ENCODE measurements at places on chromosomes 2 and 18.
A peak's percentile ranks its signal among the peaks of the same experiment; 100 is the strongest.

- DNase-seq: no peak
Observed at GRCh38 chr2:122960759-122961641, 1064.1 kb upstream of the CNTNAP5 start.

DNA sequence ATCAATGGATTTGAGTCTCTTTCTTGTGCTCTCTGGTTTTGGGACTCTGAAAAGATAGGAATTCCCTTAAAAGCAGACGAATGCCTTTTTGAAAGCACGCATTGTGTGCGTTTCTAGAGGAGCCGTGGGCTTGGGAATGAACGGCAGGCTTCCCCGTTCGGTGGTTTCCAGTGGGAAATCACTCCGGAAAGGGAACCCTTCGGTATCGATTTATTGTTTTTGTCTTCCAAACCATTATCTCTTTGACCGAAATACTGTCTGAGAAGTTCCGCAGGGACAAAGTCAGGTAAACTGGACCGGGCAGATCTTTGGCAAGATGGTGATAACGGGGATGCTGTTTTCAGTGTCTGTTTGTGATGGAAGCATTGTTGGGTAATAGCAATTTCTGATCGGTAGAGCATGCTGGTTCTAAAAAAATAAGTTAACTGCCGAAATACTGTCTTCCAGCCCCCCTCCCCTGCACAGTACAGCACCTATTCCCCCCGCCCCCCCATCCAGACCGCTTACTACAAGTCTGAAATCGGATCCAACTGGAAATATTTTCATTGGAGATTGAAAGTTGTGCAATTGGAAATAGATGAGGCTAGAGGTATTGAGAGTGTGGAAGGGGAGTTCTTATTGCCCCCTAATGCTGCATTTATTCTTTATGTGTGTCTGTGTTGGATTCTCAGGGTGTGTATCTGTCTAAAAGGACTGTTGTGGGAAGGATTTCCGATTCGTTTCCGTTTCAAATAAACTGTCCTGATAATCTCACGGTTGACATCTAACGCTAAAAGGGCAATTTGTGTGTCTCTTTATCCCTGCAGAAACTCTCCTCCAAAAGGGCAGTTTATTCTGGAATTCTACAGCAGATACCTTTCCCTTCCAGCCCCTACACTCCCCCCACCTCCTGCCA is 635 bp downstream of the SETBP1 start:
- DNase-seq: no peak

DNA sequence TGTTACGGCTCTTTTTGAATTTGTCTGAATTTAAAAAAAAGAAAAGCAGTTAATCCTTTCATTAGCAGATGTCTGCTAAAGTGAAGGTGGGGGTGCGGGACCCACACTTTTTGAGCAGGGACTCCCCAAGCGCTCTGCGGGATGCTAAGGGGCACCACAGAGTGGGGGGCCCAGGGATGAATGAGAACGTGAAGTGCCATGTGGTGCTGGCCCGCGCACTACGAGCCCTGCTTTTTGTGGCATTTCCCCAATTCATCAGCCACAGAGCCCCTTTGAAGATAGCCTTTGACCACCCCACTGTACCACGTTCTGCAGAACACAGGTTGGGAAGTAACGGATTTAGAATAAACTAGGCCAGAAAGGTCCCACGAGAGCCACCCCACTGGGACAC is 28.6 kb downstream of the HS1BP3 start:
- no peak for DNase-seq

DNA sequence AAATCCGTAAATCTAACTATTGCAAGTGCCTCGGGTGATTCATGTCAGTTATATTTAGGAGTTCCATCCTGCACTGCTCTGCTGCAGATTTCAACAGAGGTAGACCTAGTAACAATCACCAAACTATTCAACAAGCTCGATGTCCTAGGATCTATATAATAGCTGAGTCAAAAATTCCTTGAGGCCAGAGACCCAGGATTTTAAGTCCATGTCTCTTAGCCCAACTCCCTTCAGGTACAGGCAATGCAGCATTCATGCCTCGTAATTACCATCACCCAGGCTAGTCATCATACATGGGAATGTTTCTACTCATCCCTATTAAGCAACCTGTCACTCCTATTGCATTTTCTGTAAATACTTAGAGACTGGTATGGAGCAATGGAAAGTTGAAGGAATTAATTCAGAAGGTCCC is 729 bp downstream of the TM4SF20 start:
- no peak for DNase-seq

GRCh38 chr2:67295851-67296250 is 101.3 kb upstream of the ETAA1 start:
- no peak for DNase-seq

- DNase-seq: no peak
Observed at GRCh38 chr18:23824669-23825068, 135.4 kb downstream of the LAMA3 start.

DNA sequence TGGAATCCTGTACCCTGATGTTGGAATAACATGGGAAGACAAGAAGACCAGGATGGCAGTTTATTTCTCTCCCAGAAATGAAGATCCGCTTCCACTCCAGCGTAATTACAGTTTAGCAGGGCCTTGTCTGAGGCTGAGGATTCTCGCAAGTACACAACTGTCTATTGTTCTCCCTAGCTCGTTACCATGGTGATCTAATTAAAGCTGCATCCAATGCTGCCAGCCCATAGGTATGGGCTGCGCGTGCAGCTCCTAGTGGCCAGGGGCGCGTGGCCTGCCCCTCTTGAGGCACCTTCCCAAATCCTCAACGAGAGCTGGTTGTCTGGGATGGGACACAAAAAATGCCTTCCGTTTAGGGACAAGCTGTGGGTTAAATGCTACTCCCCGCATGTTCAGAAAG is 344.9 kb downstream of the CYRIA start:
- no peak for DNase-seq

DNA sequence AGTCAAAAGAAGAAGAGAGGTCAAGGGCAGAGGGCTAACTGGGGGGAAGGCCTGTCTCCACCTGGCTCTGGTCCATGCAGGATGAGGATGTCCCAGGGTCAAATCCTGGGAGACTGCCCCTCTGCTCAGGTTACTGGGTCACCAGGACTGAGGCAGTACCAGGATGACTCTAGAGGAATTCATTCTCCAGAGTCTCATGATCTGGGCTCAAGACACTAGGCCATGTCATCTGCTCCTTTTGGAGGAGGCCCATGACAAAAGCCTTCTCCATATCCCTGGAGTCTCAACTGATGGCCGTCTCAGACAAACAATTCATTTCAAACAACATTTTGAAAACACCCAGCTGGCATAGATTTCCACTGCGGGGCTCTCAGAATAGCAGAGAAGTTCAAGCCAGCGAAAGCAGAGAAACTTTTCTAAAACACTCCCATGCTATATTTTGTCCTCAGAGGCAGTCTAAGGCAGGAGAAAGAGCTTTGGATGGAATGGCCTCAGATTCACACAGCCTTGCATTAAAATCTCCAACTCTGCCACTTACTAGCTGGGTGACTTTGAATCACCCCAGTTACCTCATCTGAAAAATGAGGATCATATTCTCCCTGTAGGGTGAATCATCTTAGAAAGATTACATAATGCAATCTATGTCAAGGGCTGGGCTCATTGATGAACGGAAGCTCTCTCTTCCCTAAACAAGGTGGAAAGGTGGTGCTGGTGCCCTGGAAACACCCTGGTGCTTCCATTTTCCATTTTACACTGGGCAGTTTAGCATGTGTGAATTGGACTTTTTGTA is 48.8 kb upstream of the LCLAT1 start:
- DNase-seq: no peak

GRCh38 chr18:40832362-40832761 is 1122.7 kb upstream of the PIK3C3 start:
- DNase-seq: no peak

DNA sequence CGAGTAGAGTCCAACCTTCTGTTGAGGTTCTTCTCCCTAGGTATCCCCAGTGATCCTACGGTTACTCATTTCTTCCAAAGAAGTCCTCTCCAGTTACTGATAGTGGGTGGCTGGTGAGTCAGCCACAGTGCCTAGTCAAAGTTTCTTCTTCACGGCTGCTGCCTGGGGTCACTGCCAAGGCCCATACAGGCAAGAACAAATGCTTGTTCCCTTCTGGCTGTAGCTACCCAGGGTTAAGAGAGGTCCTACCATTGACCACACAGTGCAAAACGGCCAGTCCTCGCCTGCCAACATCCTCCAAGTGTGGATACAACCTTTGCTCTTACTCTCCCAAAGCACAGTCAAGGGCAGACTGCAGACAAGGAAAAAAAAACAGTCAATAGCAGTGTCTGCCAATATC is 2.9 kb upstream of the PTPN4 start:
- no peak for DNase-seq

DNA sequence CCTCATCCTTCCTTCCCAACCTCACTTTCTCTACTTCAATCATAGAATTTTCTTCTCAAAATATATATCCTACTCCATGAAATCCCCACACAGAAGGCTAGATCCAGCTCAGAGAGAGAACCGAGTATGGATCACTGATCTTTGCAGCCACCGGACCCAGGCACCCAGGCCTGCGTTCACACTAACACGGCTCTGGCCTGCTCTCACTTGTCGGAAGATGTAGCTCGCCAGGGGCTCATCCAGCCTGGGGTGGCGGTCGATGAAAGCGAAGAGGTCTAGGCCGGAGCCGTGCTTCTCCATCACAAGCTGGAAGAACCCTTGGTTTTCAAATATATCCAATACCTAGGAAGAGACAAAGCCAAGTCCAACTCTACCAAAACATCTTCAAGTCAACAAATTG is 12.7 kb upstream of the MTERF4 start:
- DNase-seq: no peak

DNA sequence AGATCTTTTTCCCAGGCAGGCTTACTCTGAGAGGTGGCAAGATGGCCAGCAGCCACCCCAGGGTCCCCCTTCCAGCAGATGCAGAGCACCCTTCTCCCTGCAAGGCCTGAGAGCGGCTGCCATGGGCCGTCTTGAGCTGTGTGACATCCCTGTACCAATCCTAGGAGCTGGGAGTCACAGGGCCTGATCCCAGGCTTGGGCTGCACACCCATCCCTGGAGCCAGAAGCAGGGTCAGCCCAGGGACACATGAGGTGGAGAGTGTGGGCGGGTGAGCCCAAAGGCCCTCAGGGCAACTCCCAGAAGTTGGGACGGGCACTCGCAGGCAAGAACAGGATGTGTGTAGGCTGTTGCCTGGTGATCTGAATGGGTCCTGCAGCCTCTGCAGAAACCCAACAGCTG is 40.5 kb downstream of the CROCC2 start:
- no peak for DNase-seq

GRCh38 chr2:169815849-169816248 is 8.9 kb downstream of the METTL5 start:
- DNase-seq: no peak

- DNase-seq: no peak
Observed at GRCh38 chr2:105793196-105793975, 48.7 kb downstream of the NCK2 start.

- no peak for DNase-seq
Observed at GRCh38 chr2:65579506-65580235, 147.3 kb upstream of the SPRED2 start.

- no peak for DNase-seq
Observed at GRCh38 chr2:64440843-64441242, 13.1 kb upstream of the LGALSL start.

GRCh38 chr18:22974001-22974400 is 40.9 kb downstream of the RBBP8 start:
- no peak for DNase-seq

GRCh38 chr18:79987566-79987965 is 797 bp downstream of the TXNL4A start:
- no peak for DNase-seq

GRCh38 chr2:233353769-233354499 is at the start of gene DGKD:
TSS of gene DGKD (plus strand) at chr2:233354494. CDS start at chr2:233354519, 25 bp downstream.
- DNase-seq: peak; percentile 71

- DNase-seq: no peak
Observed at GRCh38 chr2:147884830-147885229, 40.0 kb downstream of the ACVR2A start.

DNA sequence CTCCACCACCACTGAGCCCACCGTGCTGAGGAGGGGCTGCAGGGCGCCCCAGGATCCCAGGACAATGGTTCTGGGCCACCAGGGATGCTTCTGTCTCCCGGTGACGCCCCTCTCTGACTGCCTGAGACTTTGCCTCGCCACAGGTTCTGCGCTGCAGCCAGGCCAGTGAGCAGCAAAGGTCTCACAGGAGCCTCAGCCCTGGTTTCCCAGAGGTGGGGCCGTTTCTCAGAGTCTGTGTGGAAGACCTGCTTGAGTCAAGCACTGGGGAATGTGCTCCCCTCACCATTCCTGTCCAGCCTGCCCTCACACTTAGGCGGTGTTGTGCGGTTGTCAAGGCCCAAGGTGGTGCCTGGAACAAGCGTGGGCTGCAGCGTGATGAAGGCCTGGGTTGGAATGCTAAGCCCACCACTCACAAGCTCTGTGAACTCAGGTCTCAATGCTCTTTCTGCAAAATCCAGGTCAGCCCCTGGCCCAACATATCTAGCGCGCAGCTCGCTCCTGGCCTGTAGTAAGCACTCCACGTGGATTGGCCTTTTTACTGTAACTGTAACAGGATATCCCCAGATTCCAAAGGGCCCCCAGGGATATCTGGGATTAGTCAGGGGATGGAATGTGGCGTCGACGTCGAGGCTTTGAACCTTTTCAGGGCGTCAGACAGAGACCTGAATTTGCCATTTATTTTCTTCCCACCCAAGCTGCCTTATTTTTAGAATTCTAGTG is 47.6 kb downstream of the PLB1 start:
- no peak for DNase-seq

DNA sequence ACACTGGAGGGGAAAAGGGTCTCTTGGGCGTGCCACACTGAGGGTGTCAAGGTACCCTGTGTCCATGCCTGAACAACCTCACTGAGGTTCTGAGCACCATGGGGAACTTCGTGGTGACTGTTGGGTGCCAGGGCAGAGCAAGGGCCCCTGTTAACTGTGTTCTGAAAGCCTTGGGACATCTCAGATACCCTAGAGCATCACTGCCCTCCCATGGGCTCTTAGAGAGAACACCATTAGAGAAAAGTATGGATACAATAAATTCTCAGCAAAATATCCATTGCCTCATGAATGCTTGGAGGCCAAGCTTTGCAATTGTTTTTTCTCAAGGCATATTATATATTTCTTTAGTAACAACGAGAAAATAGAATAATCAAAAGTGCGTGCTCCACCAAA is 488.5 kb upstream of the NRP2 start:
- no peak for DNase-seq

GRCh38 chr2:240369801-240370585 is 65.5 kb upstream of the GPC1 start:
- no peak for DNase-seq

DNA sequence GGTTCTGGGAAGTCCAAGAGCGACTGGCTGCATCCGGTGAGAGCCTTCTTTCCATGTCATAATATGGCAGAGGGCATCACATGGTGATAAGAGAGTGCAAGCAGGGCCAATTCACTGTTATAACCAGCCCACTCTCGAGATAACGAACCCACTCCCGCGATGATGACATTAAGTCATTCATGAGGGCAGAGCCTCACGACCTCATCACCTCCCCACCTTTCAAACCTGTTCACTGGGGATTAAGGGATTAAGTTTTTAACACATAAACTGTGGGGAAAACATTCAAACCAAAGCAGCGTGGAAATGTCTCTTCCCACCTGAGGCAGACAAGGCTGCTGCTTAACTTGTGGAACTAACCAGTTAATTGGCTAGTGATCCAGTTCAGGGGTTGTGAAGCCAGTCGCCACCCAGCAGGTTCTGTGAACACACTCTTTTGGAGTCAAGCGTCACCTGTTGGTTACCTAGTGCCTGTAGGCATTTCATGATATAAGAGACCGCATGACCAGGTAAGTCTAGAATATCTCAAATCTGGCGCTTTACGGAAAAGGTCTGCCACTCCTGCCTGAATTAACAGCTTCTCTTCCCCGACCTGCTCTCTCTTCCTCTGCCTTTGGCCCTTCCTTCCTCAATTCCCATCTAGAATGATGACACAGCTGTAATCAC is 54.3 kb downstream of the EDAR start:
- no peak for DNase-seq

GRCh38 chr2:60530660-60531281 is 22.7 kb downstream of the BCL11A start:
- no peak for DNase-seq

Measured in activated gamma-delta T cell treated with Interleukin-2 at 50 U/mL for 16 hours (primary cell).